ENCODE measurements at places on chromosomes 6 and 20. TPM values are rescaled to one million over a fixed set of nuclear protein-coding genes. Genes with fewer than 3 reads are reported as not detected.
A peak's percentile ranks its signal among the peaks of the same experiment; 100 is the strongest.

- DNase-seq, result no peak
Measured at GRCh38 chr6:48766349-48766748, 655.4 kb upstream of the PTCHD4 start.

Gene IL17F
- not detected for total RNA-seq

DNA sequence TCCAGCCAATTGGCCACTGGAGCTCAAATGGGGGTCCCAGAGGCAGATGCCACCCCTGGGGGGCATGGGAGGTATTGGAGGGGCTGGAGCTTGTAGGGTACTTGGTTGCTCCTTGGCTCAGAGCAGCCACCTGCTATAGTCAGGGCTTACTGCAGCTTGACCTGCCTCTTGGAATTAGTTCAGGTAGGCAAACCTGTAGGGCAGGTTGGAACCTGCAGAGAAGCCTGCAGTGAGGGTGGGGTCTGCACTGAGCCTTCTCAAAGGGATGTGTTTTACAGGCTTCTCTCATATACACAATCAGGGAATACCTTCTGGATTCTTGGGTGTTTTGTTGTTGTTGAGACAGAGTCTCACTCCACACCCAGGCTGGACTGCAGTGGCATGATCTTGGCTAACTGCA lies 94.2 kb upstream of the MYL9 start:
- DNase-seq, result peak; percentile 27

- peak; percentile 45 for DNase-seq
Measured at GRCh38 chr20:46022411-46023147, 6.4 kb upstream of the SLC12A5 start.

- DNase-seq, result peak; percentile 49
Measured at GRCh38 chr6:135183002-135183531, 2.0 kb downstream of the MYB start.

Gene CEP162
- total RNA-seq, result 6.0 TPM

Data from right cardiac atrium (tissue), 5 donors.